Ovary (tissue), 10 donors: ENCODE measurements at places on chromosomes 3 and 15.

GRCh38 chr3:183390844-183391243 is 37.6 kb downstream of the MCF2L2 start:
- no peak for DNase-seq

- DNase-seq = no peak
These were observed 42.8 kb upstream of the PTPRG start for GRCh38 chr3:61518590-61518989.

- no peak for DNase-seq
These were observed 35.4 kb downstream of the SMARCC1 start for GRCh38 chr3:47746264-47746663.

DNA sequence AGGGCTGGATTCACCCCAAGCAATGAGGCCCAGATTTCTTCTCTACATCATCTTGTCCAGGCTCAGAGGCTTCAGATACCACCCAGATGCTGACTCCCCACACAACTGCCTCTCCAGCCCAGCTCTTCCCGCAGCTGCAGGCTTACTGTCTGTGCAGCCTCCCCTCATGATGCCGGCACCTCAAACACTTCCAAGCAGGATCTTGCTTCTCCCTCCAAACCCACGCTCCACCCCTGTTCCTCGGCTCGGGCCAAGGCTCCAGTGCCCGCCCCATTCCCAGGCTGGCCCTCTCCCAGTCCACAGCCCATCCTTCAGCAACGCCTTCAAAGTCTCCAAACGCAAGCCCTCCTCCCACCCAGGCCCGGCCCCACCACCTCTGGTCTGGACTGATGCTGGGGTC is 159.2 kb upstream of the LINGO1 start:
- no peak for DNase-seq

- DNase-seq = no peak
These were observed 20.3 kb upstream of the ADAMTS7 start for GRCh38 chr15:78831229-78832207.

DNA sequence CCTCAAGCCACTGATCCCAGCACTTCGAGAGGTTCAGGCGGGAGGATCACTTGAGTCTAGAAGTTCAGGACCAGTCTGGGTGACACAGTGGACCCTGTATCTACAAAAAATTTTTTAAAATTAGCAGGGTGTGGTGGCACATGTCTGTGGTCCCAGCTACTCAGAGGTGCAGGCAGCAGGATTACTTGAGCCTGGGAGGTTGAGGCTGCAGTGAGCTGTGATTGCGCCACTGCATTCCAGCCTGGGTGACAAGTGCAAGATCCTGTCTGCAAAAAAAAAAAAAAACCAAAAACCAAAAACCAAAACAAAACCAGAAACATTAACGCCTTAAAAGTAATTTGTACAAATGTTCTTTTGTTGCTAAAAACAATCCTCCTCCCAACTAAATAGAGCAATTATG is 27.9 kb upstream of the SLC12A8 start:
- DNase-seq = no peak

DNA sequence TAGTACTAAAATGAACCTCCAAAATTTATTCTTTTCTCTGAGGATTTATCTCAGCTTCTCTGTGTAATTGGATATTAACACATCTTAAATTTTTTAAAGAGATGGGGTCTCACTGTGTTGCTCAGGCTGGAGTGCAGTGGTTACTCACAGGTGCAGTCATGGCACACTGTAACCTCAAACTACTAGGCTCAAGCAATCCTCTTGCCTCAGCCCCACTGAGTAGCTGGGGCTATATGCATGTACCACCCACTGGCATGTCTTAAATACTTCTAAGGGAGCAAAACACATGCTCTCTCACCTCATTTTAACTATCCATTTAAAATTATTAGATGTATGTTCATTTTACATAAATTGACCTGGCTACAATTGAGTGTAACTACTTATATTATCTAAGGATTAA is 11.3 kb upstream of the TMEM87A start:
- no peak for DNase-seq

DNA sequence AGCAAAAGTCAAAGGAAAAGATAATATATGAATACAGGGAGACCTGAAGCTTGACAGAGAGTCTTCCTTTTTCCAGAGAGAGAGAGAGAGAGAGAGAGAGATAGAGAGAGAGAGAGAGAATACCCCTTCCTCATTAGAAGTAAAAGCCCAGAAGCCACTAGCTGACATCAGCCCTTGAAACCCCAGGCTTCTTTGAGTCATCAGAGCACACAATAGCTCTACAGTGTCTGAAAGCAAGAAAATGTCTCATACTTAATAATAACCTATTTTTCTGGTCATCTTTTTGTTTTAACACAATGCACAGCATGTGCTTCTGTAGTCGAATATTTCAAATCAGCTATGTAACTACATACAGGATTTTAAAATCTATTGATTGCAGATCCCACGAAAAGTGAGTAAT is 109.2 kb upstream of the NANOGP8 start:
- DNase-seq = no peak

GRCh38 chr15:41411031-41411430 is 5.9 kb upstream of the RTF1 start:
- no peak for DNase-seq

DNA sequence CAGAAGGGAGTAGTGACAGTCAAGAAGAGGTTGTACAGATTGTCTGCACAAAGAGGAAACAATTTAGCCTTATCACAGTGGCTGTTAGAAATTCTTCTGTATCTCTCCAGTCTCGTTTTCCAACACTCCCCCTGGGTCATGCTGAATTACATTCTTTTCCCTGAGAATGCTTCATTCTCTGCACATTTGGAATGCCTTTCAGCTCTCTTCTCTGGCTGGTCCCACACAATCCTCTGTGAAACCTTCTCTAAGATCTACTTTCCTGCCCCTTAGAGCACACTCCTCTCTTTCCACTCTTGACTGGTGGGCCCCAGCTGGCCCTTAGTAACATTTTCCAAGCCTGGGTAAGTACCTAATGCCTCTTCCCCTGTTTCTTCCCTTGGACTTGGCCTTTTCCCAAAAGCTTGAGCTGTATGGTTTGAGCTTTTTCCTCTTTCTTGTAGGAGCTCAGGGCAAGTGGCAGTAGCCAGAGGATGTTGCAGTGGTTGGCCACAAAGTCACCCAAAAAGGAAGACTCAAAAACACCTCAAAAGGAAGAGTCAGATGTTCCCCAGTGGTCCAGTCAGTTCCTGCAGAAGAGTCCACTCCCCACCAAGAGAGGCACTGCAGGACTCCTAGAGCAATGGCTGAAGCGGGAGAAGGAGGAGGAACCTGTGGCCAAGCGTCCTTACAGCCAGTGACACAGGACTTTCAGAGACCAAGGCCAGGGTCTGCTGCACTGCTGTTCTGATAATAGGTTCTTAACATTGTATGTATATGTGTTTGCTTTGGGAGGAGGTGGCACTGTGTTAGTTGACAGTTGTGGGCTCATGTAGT is 25.7 kb downstream of the HMCES start:
- no peak for DNase-seq

DNA sequence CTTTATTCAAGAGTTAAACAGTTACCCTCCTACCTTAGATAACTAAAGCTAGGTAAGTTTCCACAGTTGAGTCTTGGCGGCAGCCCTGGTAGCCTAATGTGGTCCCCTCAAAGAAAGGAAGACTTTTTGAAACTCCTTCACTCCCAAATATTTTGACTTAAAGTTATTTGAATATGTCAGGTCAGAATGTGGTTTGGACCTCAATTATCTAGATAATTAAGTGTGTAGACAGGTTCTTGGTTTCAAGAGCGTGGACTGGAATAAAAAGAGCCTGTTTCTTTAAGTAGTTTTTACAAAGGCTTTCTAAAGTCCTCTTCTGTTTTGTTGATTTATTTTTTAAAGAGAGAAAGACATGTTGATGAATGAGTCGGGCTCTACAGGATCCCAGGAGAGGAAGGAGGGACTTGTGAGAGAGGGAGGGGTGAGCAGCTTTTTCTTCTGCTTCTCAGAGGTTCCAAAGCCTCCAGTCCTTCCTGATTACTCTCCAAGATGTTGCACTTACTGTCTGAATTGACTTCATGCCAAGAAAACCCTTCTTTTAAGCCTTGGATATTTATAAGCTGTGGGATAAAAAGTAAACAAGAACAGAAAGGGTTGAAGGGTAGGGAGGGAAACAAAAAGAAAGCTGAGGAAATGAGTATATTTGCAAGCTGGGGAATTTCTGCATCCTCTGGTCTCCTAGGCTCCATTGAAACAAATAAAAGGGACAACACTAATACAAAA is 457.4 kb downstream of the IGSF11 start:
- no peak for DNase-seq

DNA sequence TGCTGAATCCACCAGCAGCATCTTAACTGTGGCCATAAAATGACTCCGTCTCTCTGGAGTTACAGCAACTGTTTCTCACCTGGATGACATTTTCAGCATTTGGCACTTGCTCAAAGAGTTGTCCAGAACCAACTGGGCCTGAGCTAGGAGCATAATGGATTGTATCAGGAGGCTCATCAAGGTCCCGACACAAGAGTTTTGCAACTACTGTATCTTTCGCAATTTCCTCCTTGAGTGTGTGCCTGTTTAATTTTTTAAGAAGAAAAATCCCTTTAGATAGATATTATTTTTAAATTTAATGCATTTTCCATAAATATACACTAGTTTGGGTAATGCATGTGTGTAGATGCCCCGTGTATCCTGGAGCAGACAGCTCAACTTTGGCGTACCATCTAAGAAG is 44.3 kb upstream of the C3orf49 start:
- DNase-seq = no peak

DNA sequence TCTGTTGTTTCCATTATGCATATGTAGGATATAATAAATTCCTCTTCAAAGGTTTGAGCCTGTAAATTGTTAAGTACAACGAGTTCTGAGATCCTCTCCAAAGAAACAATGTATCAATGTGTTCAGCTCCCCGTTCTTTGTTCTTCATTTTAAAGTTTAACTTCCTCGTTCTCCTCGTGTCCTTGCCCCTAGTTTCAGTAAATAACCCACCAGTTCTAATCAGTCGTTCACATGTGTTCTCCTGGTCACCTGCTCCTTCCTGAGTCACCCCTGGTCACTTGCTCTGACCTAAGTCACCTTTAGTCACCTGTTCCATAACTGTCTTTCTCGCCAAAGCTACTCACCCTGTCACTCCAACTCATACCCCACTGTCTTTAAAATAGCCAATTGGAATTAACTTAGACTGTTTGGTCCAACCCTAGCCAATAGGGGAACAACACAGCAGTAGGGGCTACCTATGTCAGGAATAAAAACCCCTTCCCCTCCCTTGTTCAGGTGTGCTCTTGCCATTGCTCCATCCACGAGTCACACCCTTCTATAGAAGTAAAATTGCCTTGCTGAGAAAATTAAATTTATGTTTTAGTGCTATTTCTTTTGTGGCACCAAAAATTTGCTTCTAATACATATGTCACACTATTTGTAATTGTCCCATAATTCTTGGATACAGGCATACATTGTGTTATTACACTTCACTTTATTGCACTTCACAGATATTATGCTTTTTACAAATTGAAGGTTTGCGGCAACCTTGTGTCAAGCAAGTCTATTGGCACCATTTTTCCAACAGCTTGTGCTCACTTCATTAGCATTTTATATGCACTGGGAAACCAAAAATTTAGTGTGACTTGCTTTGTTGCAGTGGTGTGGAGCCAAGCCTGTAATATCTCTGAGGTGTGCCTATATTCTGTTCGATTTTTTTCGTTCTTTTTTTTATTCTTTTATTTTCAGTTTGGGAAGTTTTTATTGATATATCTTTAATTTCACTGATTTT is 15.3 kb upstream of the MCF2L2 start:
- no peak for DNase-seq

- no peak for DNase-seq
These were observed 1.3 kb downstream of the SRP14 start for GRCh38 chr15:40037721-40038120.

DNA sequence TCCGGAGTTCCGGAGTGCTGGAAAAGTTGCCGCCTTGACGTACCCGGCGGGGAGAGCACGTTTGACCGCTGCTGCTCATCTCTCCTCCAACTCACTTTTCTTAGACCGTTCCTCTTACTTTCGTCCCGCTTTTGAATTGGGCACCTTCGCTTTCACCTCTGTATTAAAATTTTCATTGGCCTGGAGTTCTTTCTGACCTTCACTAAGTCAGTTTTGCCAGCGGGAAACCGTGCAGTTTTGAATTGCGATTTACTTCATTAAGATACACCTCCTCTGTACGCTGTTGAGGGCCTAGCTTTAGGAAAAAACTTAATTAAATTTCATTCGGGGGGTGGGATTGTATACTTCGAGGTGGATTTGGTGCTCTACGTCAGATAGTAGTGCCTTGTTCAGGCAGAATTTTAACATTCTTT is 1.3 kb downstream of the GMPS start:
- DNase-seq = no peak

- no peak for DNase-seq
These were observed 289.6 kb upstream of the C2CD4B start for GRCh38 chr15:62454567-62455172.

DNA sequence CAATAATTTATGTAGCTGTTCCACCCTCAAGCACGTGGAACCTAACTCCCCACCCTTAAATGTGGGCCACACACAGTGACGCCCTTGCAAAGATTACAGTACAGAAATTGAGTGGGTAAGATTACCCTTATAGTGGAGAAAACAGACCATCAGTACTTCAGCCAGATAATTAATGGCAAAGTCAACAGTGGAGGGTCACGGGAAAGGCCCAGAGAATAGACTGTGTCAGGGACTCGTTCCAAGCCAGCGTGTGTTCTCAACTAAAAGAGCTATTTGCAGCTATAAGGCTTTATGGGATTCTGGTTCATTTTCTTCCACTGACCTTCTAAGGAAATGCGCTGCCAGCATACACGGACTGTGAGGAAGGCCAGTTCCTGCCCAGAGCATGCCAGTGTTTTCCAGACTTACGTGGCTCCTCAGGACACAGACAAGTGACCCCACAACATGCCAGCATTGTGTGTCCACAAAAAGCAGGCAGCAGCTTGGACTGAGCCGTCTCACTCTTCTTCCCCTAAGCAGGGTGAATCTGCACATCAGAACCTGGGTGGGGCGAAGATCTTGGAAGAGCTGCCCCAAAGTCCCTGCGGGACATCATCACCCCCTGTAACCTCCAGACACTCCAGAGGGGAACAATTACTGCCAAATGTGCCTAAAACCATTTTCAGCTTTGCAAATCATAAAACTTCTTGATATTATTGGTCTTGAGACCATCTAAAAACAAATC is 428.5 kb downstream of the OCA2 start:
- DNase-seq = no peak

- DNase-seq = no peak
These were observed 21.6 kb downstream of the RLBP1 start for GRCh38 chr15:89199746-89200145.

- peak; percentile 75 for DNase-seq
These were observed 29.2 kb downstream of the EPHB3 start for GRCh38 chr3:184590795-184591194.
